ENCODE measurements at places on chromosomes 16 and 17.

DNA sequence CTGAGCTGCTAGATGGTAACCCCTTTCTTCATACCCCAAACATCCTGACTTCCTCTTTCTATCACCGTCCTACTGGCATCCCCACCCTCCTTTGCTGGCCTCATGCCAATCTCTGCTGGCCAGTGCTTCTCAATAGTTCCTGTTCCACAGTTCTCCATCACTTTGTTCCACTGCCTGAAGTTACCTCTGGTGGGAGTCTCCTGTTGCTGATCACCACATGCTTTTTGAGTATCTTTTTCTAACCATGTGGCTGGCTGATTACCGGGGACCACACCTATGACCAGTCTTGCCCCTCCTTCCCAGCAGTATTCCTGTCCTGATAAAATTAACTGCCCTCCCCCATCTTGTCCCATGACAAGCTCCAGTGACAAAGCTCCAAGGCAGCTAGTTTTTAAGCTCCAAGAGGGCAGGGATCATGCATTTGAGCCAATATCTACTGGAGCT is 380.4 kb upstream of the CCL2 start:
- DNase-seq = no peak

GRCh38 chr17:80007939-80008338 is 27.7 kb downstream of the TBC1D16 start:
- DNase-seq = no peak

DNA sequence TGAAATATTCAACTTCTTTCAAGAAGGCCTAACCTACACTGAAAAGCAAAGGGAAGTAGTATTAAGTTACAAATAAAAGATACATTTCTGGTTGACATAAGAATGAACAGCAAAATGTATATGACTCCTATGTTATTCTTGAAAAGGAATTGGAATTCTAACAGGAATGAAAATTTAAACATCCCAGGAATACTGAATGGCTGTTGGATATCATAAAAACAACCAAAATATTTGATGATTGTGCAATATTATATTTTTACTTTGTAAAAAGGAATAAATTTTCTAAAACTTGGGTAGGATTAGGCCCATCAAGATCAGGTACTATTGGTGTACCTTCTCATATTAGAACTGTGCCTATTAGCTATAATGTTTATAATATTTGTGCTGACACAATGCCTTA is 50.0 kb downstream of the CYB5B start:
- no peak for DNase-seq

- DNase-seq = no peak
Observed at GRCh38 chr17:50035945-50036344, 20.0 kb upstream of the ITGA3 start.

GRCh38 chr17:75808905-75809621 is 24.5 kb downstream of the UNK start:
- DNase-seq = no peak

DNA sequence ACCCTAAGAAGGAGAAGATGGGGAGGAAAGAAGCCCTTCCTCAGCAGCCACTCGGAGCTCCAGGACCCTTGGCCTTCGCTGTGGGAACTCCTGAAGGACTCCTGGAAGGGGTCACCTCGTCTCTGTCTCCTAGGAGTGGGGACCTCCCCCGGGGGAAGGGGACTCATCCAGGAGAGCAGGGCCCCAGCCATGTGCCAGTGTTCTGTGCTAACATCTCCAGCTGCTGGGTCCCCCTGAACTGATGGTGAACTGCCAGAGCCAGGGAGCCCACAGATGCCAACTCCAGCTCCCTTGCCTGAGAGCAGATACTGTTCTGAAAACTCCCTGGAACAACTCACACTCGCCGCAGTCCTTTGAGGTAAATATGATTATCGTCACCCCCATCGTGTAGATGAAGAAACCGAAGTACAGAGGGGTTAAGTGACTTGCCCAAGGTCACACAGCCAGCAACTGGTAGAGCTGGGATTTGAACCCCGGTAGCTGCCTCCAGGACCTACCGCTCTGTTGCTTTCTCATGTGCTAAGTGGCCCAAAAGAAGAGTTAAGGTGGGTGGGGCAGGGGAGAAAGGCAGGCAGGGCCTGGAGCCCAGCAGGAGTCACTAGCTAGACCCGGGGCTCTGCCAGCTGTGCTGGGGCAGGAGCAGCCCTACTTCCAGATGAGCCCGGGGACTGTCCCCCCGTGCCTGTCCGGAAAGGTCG is 10.5 kb downstream of the TIMM22 start:
- no peak for DNase-seq

GRCh38 chr16:19939553-19939952 is 54.9 kb upstream of the GPRC5B start:
- DNase-seq = no peak

GRCh38 chr17:15452746-15453145 is 14.7 kb downstream of the CDRT4 start:
- no peak for DNase-seq

DNA sequence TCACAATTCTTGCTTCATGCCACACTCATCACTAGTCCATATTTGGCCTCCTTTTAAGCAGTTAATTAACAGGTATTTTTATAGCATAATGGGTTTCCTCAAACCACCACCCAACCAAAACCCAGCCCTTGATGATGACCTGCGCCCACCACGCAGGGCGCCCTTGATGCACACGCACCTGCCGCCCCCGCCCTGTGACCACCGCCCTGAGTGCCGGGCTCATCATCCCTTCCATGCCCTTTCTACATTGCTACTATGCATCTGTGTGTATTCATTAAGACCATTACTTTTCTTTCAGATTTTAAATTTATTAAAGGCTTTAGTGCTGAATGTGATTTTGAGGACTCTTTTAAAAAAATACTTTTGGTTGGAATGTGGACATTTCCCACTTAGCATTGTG is 204.8 kb upstream of the CHMP6 start:
- DNase-seq = no peak

- no peak for DNase-seq
Observed at GRCh38 chr16:30553393-30553899, 4.7 kb downstream of the ZNF764 start.

DNA sequence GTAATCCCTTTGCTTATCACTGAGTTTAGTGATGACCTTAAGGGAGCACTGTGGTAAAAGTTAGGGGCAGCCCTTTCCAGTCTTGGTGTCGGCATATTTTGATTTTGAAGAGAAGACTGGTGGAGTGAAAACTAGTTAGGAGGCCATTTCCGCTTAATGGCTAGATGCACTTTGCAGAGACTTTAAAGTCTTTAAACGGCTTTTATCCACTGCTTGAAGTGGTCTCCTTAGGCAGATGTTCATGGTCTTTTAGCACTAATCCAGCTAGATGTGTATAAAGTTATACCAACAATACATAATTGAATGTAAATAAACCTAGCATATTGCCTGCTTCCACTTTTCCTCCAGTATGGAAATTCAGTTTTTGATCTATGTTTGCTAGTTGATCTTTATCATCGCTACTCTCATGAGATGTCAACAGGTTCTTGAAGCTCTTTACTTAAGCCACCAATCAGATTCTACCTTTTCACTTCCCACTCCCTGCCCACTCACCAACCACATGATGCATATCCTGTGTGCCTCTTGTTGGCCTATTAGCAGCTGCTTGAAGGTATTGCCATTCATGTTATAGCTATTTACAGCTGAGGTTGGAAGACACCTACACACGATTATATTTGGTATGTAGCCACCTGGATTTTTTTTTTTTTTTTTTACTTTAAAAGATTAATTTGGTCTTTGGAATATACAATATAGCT is 132.0 kb downstream of the NLK start:
- no peak for DNase-seq

DNA sequence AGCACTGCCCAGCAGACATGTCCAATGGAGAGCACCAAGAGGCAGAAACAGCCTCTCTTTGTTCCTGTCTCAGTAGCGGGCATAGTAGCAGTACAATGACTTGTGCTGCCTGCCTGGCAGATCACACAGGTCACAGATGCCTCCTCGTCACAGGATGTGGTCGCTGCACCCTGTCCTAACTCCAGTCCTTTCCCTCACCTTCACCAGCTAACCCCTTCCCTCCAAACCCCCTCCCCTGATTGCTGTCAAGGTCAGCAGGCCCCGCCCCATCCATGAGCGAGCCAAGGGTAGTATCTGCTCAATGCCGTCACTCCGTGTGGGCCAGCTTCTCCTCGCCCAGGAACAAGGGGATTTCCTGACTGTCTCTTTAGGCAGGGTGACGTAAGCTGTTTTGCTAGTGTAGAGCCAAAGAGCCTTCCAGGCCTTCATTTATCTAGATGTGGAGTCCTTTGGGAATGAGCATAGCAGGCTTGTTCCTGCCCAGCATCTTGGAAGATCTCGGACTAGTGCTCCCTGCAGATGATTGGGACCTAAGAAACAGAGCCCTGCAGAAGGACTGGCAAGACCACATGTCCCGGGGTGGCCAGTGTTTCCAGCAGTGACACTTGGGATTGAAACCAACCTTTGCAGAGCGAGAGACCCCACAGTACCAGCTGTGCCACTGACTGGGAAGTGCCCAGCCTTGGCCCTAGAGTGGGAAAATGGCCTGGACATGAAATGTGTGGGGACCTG is 75.9 kb upstream of the TNRC6C start:
- DNase-seq = no peak

- DNase-seq = no peak
Observed at GRCh38 chr17:41777574-41778188, 8.8 kb downstream of the JUP start.

DNA sequence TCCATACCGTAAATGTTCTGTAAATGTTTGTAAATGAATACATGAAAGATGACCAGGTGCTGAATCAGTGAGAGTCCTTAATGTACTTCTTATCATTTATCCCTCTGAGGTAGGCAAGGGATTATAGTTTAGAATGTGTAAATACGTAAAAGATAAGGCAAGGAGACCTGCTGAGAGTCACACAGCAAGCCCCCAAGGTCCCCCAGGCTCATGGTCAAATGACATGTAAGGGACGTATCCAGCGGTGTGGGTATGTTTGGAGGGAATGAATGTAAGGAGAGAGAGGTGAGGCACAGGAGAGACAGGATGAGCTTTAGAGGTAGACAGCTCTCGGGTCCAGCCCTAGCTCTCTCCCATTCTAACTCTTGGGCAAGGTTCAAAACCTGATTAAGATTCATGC is 341.8 kb downstream of the WWOX start:
- DNase-seq = no peak

DNA sequence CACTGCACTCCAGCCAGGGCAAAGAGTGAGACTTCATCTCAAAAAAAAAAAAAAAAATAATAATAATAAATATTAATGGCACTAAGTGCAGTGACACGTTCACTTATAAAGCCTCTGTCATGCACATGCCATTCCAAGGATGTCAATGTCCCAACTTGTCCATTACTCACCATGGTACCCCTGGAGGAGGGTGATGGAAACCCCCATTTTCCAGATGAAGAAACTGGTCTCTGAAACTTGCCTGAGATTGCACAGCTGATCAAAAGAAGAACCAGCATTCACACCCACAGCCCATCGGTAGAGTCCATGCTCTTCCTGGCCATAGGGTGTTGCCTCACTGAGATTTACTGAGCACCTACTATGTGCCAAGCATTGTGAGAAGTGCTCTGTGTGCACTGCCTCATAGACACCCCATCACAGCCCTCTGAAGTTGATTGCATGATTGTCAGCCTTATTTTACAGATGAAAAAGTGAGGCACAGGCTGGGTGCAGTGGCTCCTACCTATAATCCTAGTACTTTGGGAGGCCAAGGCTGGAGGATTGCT is 123.7 kb downstream of the ABCC1 start:
- no peak for DNase-seq

GRCh38 chr17:16415031-16415924 is at the start of gene TRPV2:
TRPV2 (plus strand) TSS chr17:16415571; CDS start chr17:16417669, 2,098 bp downstream.
- no peak for DNase-seq

- no peak for DNase-seq
Observed at GRCh38 chr17:76405967-76406647, 21.7 kb downstream of the SPHK1 start.

DNA sequence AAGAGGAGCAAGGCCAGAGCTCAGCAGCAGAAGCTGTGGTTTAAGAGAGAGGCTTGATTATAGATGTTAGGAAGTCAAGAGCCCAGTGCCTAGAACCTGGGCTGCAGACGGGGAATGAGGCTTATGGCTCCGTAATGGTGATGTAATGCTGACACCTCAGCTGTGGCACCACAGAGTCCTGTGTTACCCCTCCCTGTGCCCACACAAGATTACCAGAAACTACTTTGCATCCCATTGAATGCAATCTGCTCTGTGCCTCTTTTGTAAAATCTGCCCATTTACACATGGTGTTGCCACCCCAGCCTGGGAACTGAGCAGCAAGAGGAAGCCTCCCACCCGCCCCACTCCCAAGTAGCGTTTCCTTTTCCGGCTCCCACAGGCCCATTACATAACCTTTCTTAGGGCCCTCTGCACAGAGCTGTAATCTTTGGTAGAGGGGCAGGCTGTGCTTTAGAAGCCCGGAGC is 57.0 kb downstream of the PITPNC1 start:
- DNase-seq = no peak

GRCh38 chr17:81164371-81165245 is 699 bp upstream of the PVALEF start:
- DNase-seq = no peak

DNA sequence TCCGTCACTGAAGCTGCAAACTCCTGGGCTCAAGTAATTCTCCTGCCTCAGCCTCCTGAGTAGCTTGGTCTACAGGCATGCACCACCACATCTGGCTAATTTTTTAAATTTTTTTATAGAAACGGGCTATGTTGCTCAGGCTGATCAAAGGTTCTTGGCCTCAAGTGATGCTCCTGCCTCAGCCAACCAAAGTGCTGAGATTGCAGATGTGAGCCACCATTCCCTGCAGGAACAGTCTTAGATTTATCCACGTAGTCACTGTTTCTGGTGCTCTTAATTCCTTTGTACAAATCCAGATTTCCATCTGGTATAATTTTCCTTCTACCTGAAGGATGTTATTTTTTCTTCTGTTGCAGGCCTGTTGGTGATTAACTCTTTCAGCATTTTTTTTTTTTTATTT is 13.0 kb downstream of the SLC26A11 start:
- DNase-seq = no peak

GRCh38 chr16:8956265-8957062 is 7.2 kb downstream of the USP7 start:
- no peak for DNase-seq

DNA sequence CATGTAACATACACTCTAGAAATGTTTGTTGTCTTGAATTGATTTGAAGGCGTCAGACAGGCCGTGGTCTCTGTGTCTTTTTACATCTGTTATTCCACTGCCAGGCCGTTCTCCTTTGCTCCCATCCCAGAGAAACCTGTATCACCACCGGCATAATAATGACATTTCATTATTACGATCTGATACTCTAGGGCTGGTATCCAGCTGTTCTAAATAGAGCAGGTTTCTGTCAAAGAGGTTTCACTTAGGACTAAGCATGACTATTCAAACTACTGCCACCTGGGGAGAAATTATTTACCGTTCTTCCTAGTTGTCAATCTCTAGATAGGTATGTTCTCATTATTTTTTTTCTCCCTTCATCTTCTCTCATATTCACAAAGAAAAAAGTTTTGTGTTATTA is 1016.2 kb upstream of the EEF2KMT start:
- DNase-seq = no peak

GRCh38 chr16:15925631-15926030 is 23.8 kb upstream of the ABCC1 start:
- no peak for DNase-seq
